ENCODE measurements at places on chromosomes 6 and 20. TPM values are rescaled to one million over a fixed set of nuclear protein-coding genes. Genes with fewer than 3 reads are reported as not detected.

- DNase-seq = no peak
Observed at GRCh38 chr20:58661598-58662473, 10.8 kb downstream of the STX16 start.

GRCh38 chr6:31354158-31354863, 2.7 kb downstream of the HLA-B start:
- DNase-seq = no peak

- DNase-seq = no peak
Observed at GRCh38 chr20:1450926-1451491, 15.6 kb downstream of the NSFL1C start.

DNA sequence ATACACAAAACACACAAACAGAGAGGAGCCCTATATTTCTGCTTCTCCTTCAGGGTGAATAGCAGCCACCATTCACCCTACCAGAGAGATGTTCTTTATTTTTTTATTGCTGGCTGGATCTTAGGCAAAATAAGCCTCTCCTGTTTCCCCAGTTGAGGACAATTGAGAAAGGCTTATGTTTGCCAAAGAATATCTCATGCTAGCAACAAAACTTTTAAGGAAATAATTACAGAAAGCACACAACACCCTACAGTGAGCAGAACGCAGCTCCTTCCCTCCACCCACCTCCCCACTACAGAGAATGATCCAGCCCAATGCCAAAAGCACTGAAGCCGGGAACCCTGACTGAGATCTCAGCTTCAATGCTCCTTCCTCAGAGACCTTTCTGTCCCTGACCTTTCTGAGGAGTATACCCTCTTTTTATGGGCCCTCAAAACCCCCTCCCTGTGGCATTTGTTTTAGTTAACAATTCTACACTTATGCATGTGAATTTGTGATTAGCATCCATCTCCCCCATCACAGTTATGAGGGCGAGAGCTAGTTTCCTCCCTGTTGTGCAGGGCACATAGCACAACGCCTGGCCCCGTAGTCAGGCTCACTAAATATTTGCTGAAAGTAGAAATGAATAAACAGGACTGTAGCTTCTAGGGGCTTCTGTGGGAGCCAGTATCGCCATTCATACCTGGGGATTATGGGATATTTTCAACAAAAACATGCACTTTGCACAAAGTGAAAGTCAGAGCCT, 491.6 kb upstream of the CDH4 start:
- no peak for DNase-seq

GRCh38 chr6:165746331-165746730, 83.3 kb upstream of the PDE10A start:
- no peak for DNase-seq

GRCh38 chr20:8675896-8676295, 393.0 kb upstream of the PLCB4 start:
- DNase-seq = no peak

GRCh38 chr6:162325051-162325450, 402.5 kb downstream of the PRKN start:
- no peak for DNase-seq

GRCh38 chr20:52105442-52106422, 85.8 kb downstream of the ZFP64 start:
- peak; percentile 92 for DNase-seq

DNA sequence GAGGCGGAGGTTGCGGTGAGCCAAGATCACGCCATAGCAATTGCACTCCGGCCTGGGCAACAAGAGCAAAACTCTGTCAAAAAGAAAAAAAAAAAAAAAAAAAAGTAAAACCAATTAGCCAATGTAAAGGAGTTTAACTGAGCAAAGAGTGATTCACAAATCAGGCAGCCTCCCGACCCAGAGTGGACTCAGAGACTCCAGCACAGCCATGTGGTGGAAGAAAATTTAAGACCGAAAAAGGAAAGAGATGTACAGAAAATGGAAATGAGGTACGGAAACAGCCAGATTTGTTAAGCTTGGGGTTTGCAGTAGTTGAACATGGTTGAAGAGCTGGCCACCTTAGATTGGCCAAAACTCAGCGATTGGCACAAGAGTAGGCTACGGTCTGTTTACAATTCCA, 51.4 kb downstream of the ERMARD start:
- DNase-seq = no peak

GRCh38 chr6:30570263-30570662, 979 bp upstream of the ABCF1 start:
- DNase-seq = no peak

DNA sequence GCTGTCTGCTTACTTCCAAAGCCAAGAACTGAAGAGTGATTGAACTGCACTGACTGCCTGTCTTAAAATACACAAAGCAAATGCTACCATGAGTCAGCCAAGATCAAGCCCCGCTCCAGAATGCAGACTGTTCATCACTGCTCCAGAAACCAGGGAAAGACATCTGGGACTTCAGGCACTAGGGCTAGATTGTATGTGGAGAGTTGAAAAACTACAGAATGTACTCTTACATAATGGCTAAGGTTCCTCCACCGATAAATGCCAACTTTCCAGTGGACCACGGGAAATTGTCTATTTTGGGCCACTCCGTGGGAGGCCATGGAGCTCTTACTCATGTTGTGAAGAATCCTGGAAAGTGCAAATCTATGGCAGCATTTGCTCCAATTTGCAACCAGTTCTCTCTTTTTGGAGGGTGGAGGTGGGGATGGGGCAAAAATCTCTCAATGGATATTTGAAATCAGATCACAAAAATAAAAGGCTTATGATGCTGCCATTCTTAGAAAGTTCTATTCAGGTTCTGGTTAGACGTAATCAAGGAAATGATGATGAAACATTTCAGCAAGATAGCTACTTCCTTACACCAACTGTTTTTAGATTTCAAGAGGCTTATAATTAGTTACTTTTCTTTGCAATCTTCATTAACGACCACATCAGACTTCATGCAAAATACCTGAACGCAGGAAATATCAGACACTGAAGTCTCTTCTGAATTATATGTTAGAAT, 11.8 kb upstream of the CAP2 start:
- peak; percentile 27 for DNase-seq

DNA sequence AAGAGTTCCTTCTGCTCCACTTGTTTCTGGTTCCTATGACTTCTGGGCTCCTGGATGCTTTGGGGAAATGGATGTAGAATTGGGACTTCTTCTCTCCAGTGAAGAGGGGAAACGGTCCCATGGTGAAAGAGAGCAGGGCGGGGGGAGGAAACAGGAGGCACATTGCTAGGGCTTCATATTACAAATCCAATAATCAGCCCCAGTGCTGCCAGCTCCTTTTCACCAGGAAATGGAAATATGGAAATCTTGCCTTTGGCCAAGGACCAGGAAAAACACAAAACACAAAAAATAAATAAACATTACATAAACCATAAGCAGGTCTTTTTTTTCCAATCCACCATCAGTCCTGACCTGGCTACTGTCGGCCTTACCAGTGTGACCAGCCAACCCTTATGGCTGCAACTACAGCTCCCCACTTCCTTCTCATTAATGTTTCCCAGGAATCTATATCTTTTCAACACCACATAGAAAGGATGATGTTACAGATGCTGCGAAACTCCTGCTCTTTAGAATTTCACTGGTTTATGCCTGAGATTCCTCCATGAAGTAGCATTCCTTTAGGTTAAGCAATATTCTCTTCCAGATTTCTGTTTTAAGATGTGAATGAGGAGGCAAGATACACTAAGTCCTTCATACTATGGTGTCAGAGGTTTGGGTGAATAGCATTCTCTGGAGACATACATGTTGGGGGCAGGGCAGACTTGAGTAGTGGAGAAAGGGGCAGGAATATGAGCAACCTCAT, 2.0 kb downstream of the PI3 start:
- no peak for DNase-seq

- no peak for DNase-seq
Observed at GRCh38 chr20:19510611-19511010, 247.4 kb upstream of the RIN2 start.

DNA sequence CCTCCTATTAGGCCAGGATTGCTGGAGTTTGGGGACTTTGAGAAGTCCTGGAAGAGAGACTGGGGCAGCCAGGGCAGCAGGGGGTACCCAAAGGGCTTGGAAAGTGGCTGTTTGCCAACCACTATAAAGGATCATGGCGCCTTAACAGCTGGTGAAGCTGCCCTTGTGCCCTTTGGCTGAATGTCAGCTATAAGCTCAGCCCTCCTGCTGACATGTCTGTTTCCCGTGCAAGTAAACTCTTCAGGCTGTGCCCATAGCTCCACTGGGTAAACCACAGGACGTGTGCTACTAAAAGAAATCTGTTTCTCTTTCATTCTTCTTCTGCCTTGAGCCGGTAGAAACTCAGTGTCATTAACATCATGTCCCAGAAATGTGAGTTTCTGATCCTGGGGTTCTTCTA, 97.3 kb downstream of the CAP2 start:
- no peak for DNase-seq

DNA sequence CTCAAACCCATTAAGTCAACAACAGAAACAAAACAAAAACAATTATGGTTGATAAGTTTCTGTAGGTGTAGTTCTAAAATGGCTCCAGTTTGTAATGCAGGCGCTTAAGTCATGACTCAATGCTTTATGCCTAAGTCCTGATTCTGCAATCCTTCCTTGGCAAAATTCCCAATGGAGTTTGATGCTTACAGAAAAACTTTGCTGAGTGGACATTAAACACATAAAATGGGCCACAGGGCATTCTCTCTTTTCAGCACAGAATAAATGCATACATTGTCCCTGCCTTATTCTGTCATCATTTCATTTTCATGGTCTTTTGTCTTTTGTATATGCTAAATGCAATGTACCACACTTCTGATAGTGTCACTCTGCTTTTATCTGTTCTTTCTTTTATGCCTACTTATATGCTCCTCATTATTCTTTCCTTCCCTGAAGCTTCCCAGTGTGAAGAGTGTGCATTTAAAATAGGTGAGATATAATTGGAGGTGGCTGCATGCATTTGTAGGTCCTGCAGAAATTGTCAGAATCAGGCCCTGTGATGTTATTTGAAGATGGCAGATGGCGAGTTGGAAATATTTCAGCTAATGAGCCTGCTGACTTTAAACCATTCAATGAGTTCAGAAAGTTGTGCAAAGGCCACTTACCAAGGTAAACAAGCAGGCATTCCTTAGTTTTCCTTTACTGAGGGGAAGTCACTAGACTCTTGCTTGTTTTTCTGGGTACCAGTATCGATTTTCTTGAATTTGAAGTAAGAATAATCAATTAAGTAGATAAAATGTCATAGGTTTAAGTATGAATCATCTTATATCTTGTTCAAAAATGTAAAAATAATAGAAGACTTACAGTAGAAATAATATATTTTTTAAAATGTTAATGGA, 313.1 kb downstream of the TRDN start:
- no peak for DNase-seq

DNA sequence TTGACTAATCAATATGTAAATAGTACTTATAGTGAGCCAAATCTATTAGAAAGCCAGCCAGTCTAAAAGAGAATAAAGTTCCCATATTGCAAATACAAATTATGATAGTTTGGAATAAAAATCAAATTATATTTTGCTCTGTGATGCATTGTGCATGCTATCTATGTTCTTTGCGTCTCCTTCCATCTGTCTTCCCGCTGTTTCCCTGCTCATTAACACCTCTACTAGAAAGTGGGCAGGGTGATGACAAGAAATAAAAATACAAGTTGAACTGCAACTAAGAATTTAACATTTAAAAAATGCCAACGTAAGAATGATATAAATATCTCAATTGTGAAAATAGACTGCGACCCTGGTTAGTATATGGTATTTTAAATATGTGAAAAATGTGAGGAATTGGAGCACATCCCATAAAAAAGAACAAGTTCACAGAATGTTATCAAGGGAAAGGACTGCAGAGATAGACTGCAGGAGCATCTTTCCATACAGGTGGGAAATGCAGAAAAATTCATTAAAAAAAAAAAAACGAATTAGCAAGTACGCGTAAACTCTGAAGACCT, 157.6 kb upstream of the PDE7B start:
- DNase-seq = no peak

DNA sequence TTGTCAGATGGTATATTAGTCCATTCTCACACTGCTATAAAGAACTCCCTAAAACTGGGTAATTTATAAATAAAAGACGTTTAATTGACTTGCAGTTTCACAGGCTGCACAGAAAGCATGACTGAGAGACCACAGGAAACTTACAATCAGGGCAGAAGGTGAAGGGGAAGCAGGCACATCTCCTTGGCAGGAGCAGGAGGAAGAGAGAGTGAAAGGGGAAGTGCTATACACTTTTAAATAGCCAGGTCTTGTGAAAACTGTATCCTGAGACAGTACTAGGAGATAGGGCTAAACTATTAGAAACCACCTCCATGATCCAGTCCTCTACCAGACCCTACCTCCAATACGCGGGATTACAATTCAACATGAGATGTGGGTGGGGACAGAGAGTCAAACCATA, 193.9 kb upstream of the KCNG1 start:
- no peak for DNase-seq

DNA sequence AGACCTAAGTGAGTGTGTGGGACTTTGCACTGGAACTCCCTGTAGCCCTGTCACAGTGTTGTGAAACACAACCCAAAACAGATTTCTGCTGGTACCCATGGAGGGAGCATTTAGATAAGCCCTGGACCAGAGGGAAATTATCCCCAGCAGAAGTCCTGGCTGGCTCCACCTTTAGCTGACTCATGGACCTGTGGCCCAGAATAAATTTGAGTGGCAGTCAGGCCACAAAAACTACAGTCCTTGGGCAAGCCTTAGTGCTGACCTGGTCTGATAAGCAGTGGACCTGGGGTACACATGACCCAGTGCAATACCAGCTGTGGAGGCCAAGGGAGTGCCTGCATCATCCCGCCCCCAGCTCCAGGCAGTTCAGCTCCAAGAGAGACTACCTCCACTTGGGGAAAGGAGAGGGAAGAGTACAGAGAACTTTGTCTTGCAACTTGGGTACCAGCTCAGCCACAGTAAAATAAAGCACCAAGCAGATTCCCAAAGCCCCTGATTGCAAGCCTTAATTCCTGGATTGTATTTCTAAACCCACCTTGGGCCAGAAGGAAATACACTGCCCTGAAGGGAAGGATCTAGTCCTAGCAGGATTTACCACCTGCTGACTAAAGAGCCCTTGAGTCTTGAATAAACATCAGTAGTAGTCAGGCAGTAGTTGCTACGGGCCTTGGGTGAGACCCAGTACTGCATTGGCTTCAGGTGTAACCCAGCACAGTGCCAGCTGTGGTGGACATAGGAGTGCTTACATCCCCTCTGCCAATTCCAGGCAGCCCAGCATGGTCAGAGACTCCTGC, 140.4 kb upstream of the COL21A1 start:
- peak; percentile 13 for DNase-seq

GRCh38 chr20:49694450-49695071, 19.1 kb downstream of the B4GALT5 start:
- DNase-seq = no peak

The ADGRF1 gene
- 17.1 TPM for total RNA-seq

The CRISP2 gene
- not detected for total RNA-seq

The HECA gene
- 16.1 TPM for total RNA-seq

The LY6G6C gene
- total RNA-seq = not detected

The C6orf141 gene
- total RNA-seq = 19.8 TPM

The PSORS1C2 gene
- total RNA-seq = not detected

The CST9L gene
- not detected for total RNA-seq

The TRIM40 gene
- total RNA-seq = not detected

The KIF25 gene
- total RNA-seq = not detected

The KHDC1L gene
- 0.21 TPM for total RNA-seq

The ZNF391 gene
- 3.5 TPM for total RNA-seq

The HACE1 gene
- total RNA-seq = 9.2 TPM

The RAMACL gene
- 0.17 TPM for total RNA-seq
